ENCODE measurements at places on chromosomes 1 and 21. TPM values are rescaled to one million over a fixed set of nuclear protein-coding genes. Genes with fewer than 3 reads are reported as not detected.

DNA sequence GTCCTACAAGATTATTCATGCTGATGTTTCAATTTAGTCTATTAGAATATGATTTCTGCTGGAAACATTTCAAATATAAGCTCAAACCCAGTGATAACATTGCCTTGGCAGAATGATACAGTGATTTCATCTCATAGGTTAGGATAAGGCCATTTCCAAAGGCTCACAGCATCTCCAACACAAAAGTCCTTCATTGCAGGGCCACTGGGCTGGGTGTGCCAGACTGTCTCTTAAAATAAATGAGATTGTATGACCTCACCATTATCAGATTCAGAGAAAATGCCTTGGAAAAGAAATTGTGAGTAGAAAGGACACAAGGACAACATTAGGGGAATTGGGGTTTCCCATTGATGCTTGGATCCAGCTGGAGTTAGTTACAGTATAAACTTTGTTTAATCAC, 30.4 kb downstream of the NGF start:
- no peak for DNase-seq

Gene MNDA
- total RNA-seq = not detected

DNA sequence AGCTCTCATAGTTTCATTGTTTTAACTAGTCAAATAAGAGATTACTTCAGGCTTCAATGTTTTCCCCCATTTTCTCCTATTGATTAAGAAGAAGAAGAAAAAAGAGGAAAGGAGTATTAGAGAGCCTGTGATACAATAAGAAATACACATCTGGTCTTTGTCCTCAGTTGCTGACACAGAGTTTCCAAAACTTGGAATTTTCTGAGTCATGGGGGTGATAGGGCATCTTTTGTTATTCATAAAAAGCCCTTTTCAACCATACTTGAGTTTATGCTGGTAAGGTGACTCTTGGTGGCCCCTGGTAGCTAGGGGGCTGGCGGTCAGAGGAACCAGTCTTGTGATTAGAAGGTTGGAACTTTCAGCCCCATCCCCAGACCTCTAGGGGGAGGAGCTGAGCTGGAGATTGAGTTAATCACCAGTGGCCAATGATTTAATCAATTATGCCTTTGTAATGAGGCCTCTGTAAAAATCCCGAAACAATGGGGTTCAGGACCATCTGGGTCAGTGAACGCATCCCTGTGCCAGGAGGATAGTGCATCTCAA, 28.9 kb upstream of the KLF18 start:
- no peak for DNase-seq

GRCh38 chr1:219086956-219087469, 86.7 kb upstream of the LYPLAL1 start:
- no peak for DNase-seq

- DNase-seq = no peak
Measured at GRCh38 chr1:82260666-82261065, 459.9 kb downstream of the ADGRL2 start.

Gene TAS1R1
- 0.13 TPM for total RNA-seq

- no peak for DNase-seq
Measured at GRCh38 chr1:111730706-111731105, 8.5 kb downstream of the INKA2 start.

- DNase-seq = no peak
Measured at GRCh38 chr1:229087339-229087738, 183.6 kb upstream of the RAB4A start.

DNA sequence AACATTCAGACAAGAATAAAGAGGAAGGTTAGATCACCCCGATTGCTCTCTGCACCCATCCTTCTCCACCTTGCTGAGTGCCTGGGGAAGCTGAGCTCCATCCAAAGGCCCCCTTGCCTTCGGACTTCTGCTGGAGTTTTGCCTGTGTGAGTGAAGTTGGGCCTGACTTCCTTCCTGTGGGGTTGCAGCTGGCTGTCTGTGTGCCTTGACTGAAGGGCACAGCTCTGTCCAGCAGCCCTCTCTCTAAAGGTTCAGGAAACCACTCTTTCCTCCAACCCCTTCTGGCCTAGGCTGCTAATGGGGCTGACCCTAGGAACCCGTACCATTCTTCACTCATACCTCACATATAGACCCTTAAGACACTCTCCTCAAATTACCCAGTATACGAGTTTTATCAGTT, 173.4 kb upstream of the HMCN1 start:
- no peak for DNase-seq

DNA sequence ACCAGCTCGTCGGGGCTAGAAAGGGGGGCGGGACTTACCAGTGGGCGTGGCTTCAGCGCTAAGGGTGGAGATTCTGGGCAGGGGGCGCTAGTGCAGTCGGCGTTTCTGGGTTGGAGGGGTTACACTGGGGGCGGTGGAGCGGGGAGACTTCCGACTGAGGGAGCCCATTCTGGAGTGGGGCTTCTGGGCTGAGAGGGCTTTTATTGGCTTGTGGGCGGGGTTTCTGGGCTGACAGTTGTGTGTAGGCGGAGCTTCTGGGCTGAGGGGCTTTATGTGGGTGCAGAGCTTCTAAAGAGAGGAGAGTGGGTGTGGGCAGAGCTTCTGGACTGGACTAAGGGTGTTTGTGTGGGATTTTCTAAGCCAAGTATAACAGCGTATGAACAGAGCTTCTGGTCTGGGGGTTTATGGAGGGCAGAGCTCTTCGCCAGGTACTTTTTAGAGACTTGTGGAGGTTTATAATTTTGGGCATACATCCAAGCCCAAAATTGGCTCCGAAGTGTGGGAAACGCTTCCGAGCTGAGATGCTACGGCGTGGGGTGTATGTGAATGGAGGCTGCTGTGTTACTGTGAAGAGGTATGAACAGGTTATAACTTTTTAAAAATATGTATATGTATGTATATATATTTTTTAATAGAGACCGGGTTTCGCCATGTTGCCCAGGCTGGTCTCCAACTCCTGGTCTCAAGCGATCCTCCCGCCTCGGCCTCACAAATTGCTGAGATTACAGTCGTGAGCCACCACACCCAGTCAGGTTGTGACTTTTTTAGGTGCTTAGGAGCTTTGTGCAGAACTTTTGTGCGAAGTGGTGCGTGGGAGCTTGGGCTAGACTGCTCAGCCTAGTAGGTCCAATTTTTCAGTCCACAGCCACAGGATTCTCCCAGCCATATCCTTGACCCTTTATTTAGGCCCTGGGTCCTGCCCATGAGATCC, 825 bp downstream of the TMEM39B start:
- peak; percentile 97 for DNase-seq

Gene LINGO4
- not detected for total RNA-seq

GRCh38 chr21:36403713-36404112, 18.5 kb downstream of the CHAF1B start:
- no peak for DNase-seq

Gene OR2L13
- not detected for total RNA-seq

Gene PDZK1
- total RNA-seq = not detected

DNA sequence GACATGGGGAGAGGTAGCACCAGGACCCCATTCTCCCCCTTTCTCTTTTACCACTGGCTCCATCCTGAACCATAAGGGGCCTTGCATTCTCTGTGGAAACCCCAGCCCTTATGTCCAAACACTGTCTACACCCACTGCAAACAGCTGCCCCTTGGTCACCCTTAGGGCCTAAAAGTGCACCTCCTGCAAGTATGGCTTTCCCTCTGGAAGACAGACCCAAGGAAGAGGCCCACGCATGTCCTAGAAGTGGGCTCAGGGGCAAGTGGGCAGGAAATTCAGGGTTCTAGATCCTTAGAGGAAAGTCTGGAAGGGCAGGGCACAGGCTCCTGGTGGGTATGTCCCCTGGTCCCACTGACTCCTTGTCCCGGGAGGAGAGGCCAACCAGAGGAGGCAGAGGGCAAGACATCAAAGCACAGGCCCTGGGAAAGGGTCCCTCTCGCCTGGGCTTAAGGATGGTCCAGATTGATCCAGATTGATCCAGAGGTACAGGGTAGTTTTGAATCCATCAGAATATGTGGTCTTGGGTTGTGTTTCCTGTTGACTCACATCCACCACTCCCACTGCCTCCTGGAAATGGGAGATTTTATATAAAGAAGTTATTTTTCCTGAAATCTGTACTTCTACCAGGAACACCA, 150.9 kb downstream of the GRIK3 start:
- DNase-seq = no peak

GRCh38 chr1:166905900-166906299, 29.8 kb upstream of the TADA1 start:
- DNase-seq = no peak

Gene KDM1A
- total RNA-seq = 273 TPM

Gene NBPF11
- 8.7 TPM for total RNA-seq

DNA sequence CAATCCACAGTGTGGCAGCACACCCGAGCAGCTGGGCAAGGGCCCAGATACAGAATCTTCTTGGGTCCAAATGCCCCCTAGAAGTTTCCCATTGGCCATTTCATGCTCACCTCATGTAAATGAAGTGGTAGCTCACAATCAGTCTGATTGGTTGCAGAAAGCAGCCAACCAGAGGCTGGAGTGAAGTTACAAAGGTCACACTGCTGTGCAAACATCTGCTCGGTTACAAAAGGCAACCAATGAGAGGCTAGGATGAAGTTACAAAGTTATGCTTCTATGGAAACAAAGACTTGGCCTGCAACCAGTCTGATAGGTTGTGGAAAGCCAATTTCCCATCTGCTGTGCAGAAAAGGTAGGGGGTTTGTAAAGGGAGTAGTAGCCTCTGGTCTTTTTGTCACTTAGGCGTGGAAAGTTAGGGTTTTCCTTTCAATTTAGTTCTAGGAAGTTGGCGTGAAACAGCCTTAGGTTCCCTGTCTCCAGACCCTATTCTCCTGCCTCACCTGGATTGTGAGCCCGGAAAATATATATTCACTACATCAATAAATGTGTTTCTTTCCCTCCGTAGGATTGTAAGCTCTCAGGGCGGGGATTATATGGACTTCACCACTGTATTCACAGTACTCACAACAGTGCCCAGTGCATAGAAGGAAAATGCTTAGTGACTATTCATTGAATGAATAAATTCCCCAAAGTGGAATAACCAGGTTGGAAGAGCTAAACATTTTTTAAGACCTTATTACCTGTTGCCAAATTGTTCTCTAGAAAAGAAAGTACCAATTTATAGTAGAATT, 91.9 kb downstream of the URB2 start:
- no peak for DNase-seq

- no peak for DNase-seq
Measured at GRCh38 chr1:45557422-45557944, 6.9 kb downstream of the AKR1A1 start.

Gene RGS13
- total RNA-seq = not detected

- no peak for DNase-seq
Measured at GRCh38 chr1:194004146-194004545, 817.7 kb upstream of the B3GALT2 start.

Gene FAM76A
- total RNA-seq = 16.2 TPM

Gene IL19
- total RNA-seq = not detected

DNA sequence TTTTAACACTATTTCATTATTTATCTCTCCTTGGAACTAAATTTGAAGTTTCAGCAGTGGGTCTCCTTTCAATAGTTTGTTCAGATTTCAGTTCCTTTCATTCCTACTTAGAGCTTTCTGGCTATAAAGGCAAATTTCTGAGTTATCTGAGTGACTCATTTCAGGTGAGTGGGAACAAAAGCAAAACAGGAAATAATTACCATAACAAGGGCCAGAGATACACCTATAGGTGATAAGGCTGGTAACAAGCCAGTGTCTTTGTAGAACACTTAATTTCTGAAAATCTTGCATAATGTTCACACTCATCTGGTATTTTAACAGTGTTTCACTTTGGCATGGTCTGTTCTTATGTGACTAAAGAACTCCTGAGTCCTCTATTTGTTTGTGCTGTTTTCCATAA, 64.5 kb upstream of the PRRC2C start:
- DNase-seq = no peak

- DNase-seq = no peak
Measured at GRCh38 chr1:93783876-93784275, 95.1 kb downstream of the DNTTIP2 start.

DNA sequence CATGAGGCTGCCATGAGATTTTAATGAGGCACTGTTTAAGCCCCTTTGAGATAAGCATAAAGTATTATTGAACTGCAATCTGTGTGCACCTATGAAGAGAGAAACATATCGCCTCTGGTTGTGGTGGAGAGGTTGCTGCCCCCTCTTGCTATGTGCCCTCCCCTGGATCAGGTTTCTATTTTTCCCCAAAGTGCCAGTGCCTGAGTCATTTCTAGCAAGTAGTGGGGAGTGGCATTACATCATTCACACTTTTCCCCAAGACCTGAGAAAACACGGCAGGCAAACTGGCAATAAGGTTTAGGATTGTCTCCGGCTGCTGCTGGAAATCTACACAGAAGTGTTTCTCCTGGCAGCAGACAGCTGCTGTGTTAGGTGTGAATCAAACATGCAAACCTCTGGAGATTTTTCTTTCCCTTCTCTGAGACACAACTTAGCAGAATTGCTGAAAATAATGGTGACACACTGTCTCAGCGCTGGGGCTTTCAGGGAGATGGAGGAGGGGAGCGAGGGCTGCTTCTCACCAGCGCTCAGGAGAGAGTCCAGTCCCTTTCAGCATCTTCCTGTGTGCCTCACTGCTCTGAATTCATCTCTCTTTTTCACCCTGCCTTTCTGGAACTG, 13.7 kb upstream of the RGS16 start:
- no peak for DNase-seq

DNA sequence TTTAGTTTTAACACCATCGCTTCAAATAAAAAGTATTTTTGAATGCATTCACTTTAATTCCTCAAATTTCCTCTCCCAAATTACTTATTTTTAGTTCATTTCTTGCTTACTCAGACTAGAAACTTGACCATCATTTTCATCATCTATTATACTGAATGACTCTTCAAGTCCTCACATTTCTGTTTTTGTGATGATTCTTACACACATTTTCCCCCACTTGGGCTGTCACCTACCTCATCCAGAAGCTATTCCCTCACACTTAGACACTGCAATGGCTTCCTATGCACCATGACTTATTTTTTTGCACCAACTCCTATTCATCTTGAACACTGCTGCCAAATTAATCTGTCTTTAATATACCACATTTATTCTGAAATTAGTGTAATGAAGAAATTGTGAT, 239.6 kb upstream of the DUSP10 start:
- DNase-seq = no peak

DNA sequence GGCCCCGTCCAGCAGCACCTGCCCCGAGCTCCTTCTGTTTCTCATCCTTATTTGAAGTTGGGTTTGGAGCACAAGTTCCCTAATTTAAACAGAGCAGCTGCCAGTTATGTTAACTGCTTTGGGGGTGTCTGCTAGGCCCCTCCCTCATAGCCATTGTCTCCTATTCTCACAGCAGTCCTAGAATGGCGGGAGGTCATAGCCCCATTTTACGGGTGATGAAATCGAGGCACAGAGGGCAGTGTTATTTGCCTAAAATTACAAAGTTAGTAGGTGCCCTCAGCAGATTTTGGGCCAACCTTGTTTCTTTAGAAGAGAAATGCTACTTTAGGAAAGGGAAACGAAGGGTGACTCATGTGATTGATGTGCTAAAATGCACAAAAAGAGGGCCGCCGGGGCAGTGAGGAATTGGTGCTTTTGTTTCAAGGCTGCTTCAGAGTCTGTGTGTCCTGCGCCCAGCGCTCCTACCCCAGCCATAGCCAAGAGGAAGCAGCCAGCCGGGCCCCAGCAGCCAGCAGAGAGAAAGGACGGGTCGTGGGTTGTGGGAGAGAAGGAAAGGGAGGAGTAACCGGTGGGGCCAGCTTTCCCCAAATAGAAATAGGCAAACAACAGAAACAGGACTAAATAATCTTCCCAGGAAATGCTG, 13.0 kb downstream of the VANGL1 start:
- no peak for DNase-seq

- no peak for DNase-seq
Measured at GRCh38 chr1:12168451-12169160, 1.8 kb downstream of the TNFRSF1B start.
